Activated B cell treated with CpG ODN at 0.5 μM for 24 hours (primary cell): ENCODE measurements at places on chromosomes 6 and 20. TPM values are rescaled to one million over a fixed set of nuclear protein-coding genes. Genes with fewer than 3 reads are reported as not detected.

Gene PRICKLE4
- total RNA-seq, result 0.75 TPM in 1 of 2 replicates, not detected in the other

Gene ARHGAP40
- not detected in 2 replicates for total RNA-seq

DNA sequence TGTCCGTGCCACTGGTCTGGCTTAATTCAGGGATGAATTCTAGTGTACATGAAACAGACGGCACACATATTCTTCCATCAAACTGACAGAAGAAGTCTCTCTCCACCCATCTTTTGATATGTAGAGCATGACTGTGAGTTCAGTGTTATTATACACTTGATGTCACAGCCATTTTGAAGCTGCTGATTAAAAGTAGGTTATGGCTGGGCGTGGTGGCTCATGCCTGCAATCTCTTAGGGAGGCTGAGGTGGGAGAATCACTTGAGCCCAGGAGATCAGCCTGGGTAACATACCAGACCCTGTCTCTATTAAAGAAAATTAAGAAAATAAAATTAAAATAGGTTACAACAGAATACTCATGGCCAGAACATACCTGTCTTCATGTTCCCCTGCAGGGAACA is 20.7 kb downstream of the C6orf15 start:
- no peak for DNase-seq

DNA sequence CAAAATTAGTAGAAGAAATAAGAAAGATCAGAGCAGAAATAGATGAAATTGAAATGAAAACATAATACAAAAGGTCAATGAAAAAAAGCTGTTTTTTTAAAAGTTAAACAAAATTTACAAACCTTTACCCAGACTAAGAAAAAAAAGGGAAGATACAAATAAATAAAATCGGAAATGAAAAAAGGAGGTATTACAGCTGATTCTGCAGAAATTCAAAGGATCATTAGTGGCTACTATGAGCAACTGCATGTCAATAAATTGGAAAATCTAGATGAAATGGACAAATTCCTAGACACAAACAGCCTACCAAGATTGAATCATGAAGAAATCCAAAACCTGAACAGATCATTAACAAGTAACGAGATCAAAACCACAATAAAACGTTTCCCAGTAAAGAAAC is 59.2 kb downstream of the ZFP64 start:
- no peak for DNase-seq

Gene MICB
- total RNA-seq, result 17.2 and 17.6 TPM in 2 replicates

DNA sequence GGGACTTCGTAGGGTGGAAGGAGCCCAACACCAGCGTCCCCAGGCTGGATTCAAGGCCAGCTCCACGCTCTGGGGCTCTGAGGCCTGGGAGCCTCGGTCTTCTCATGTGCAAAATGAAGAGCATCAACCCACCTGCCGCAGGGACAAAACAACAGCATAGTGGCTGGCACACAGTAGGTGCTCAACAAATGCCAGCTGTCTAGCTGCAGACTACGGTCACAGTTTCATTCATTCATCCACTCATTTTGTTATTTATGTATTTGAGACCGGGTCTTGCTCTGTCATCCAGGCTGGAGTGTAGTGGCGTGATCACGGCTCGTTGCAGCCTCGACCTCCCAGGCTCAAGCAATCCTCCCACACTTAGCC is 60.7 kb downstream of the CEBPB start:
- DNase-seq, result no peak

Gene COL9A1
- total RNA-seq, result not detected in 2 replicates

GRCh38 chr6:166121726-166122125 is 45.9 kb downstream of the TBXT start:
- no peak for DNase-seq

Gene GPX5
- not detected in 2 replicates for total RNA-seq

DNA sequence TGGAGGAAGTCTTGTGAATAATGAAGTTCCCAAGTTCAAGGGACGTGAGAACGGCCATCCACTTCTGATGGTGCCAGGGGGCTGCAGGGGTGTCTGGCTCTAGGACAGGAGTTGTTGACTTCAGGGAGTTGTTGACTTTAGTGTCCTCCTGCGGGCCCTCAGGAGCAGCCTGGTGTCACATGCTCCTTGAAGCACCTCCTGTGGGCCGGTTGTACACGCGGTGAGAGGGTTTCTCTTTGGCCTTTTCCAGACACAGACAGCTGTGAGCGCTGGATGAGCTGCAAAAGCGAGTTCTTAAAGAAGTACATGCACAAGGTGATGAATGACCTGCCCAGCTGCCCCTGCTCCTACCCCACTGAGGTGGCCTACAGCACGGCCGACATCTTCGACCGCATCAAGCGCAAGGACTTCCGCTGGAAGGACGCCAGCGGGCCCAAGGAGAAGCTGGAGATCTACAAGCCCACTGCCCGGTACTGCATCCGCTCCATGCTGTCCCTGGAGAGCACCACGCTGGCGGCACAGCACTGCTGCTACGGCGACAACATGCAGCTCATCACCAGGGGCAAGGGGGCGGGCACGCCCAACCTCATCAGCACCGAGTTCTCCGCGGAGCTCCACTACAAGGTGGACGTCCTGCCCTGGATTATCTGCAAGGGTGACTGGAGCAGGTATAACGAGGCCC is 77.8 kb downstream of the ISM1 start:
- DNase-seq, result no peak

GRCh38 chr6:16277101-16277981 is 39.0 kb downstream of the GMPR start:
- no peak for DNase-seq

- no peak for DNase-seq
Observed at GRCh38 chr6:113644861-113645575, 212.1 kb upstream of the MARCKS start.

GRCh38 chr6:92989656-92990055 is 429.7 kb downstream of the EPHA7 start:
- no peak for DNase-seq

- no peak for DNase-seq
Observed at GRCh38 chr20:20409331-20409730, 41.4 kb downstream of the INSM1 start.

Gene CDC25B
- 21.6 and 24.3 TPM in 2 replicates for total RNA-seq

DNA sequence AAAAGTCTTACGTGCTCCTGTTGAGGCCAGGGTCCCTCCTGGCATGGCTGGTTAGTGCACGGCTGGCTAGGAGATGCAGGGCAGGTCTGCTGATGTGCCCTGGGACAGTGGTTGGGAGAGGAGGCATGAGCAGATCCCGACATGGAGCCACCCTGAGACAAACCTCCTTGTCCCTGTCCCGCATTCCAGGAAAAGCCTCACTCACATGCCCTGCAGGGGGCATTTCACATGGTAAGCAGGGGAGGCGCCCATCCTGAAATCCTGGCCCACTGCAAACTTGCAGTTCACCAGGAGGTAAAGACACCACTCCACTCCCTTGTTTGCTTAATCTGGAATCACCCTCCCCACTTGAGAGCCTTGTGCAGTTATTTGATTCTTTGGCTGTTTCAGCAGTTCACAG is 116.7 kb upstream of the SLC24A3 start:
- no peak for DNase-seq

DNA sequence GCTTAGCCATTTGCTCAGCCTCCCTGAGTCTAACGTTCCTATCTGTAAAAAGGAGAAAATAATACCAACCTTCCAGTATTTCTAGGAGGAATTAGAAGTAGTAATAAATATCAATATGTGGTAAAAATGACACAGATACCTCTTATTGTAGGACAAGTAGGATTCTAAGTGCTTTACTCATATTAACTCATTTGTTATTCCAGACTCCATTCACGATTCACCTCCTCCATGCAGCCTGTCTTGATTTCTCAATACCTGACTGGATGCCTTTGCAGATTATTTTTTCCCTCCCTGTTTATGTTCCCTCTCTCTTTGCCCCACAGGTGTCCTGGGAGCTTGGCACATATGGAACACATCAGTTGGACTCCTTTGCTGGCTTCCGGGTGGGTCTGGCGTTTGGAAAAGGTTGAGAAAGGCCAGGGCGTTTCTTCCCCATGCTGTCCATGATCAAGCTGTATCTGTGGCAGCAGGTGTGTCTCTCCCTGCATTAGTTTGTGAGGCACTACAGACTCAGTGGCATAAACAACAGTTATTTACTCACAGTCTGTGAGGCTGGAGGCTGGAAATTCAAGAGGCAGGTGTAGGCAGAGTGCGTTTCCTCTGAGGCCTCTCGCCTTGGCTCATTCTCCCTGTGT is 10.7 kb upstream of the DUSP22 start:
- no peak for DNase-seq

Gene SMPDL3A
- total RNA-seq, result 1.5 and 1.8 TPM in 2 replicates
